ENCODE measurements at places on chromosomes 2 and 18. TPM values are rescaled to one million over a fixed set of nuclear protein-coding genes. Genes with fewer than 3 reads are reported as not detected.

Gene AFF3
- 2.3 TPM for total RNA-seq

DNA sequence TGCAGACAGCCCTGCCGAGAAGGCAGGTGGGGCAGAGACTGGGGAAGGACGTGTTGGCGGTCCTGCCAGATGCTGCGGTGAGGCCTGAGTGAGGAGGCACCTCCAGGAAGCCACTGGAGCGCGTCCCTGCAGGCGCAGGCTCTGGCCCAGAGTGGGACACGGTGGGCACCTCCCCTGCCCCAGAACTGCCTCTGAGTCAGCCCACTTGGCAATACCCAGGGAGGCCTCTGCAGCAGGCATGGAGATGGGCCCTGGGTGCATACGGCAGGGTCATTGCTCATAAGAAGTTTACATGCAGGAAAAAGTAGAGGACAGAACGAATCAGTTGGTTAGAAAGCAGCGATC, 195.9 kb downstream of the TFCP2L1 start:
- no peak for DNase-seq

- peak; percentile 69 for DNase-seq
Measured at GRCh38 chr2:27441958-27442919, at the start of gene KRTCAP3. KRTCAP3 (plus strand) TSS chr2:27442381; CDS start chr2:27442413, 32 bp downstream.

GRCh38 chr18:3147935-3148554, 71.7 kb downstream of the MYOM1 start:
- DNase-seq: no peak

GRCh38 chr2:175111200-175111657, 56.8 kb downstream of the ATF2 start:
- DNase-seq: no peak

Gene DNER
- 0.10 TPM for total RNA-seq

DNA sequence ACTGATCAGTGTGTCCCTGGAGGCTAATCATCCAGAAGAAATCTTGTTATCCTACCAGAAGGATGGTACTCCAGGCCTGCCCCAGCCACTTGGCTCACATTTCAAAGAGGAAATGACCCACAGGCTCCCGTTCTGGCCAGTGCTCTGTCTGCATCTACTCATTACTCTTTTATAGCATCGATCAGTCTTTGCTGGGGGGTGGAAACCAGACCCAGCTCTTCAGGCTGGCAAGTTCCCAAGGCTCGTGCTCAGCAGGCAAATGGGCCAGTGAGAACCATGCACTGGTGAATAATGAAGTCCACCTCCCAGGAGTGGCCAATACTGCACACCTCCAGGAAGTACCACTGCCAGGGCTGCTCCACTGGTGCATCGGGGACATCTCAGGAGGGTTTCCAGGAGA, 38.8 kb downstream of the DNER start:
- DNase-seq: no peak

DNA sequence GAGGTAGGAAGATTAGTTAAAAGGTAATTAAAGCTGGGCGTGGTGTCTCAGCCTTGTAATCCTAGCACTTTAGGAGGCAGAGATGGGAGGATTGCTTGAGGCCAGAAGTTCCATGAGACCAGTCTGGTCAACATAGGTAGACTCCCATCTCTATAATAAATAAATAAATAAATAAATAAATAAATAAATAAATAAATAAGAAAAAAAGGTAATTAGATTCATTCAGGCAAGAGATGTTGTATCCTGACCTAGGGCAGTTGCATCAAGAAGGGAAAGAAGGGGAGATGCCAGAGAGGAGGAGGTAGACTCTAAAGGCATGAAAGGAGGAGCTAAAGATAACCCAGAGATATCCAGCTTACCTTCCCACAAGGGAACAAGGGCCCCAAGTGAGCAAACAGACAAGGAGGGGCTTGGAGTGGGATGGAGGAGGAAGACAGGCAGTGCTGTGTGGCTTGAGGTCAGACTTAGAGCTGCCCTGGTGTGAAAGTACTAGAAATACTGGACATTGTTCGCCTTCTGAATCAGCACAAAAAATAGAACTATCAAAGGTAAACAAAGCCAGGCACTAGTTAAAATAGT, 7.4 kb upstream of the RAB1A start:
- peak; percentile 23 for DNase-seq

- DNase-seq: no peak
Measured at GRCh38 chr2:153105829-153106578, 372.6 kb downstream of the RPRM start.

DNA sequence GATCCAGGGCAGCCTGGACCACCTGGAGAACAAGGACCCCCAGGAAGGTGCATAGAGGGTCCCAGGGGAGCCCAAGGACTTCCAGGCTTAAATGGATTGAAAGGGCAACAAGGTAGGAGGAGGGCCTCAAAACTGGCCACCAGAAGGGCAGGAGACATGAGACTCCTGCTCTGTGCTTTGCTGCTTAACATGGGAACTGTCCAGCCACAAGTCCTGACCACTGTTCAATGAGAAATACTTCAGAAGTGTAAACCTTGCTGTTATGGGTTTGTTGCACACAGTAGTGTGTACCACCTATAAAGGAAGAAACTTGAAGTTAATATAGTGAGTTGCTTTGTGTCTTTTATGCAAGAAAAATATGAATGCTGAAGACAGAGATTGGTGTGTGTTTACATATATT, 44.2 kb upstream of the MFF start:
- DNase-seq: no peak

Gene MGAT5
- total RNA-seq: 7.5 TPM

GRCh38 chr18:58723810-58724602, 52.7 kb downstream of the MALT1 start:
- DNase-seq: no peak

Gene DNAJC5G
- total RNA-seq: not detected

DNA sequence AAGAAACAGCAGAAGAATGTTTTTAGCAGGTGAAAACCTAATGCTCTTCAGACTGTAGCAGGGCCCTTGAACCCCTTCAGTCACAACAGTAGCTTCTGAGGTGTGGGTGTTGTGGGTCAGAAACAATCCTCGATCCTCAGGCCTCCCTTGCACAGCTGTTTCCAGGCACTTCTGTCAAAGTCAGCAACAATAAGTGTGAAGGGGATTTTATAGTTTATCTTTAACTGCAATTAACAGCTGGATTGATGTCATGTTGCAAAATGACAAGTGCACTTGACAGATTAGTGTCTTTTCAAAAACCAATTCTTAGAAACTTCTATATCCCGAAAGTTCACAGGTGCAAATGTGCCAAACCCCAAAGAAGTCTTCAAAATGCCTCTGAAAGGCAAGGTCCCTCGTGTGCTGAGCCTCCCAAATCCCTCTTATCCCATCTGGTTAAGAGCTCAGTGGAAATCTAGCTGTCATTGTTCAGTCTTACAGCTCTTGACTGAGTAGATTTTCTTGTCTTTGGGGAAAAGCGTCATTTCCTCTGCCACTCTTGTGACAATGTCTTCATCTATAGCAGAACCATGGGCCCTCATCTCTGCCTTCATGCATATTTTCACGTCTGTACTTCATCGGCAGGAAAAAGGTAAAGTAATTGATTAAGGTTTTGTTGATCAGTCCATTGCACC, 29.6 kb downstream of the M1AP start:
- DNase-seq: no peak

- DNase-seq: peak; percentile 37
Measured at GRCh38 chr2:236642584-236643291, 73.1 kb downstream of the ACKR3 start.

DNA sequence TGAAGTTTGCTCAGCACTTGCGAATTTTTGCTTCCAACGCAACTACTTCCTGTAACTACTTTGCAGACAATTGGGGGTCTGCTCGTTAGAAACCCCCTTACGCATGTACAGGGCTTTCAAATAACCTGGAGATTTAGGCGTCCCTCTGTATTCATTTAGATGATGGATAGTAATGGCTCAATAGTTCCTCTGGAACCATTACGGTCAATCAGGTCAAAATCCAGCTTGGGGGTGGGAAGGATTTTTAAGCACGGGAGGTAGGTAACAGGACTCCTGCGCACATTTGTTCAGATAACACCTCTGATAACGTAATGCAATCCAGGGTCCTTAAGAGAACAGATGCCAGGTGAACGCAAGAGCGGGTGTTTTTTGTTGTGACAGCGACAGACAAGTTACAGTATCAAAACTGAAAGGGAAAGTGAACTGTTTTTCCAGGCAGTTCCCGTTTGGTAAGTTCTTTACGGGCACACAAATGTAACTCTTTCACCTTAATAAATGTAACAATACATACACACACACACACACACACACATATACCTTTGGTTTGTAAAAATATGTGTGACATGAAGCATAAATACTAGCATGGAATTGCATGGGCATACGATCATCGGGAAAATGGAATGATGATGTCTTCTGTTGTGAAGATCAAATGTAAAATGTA, 3.8 kb upstream of the OSR1 start:
- DNase-seq: no peak

Gene CIB4
- total RNA-seq: not detected

DNA sequence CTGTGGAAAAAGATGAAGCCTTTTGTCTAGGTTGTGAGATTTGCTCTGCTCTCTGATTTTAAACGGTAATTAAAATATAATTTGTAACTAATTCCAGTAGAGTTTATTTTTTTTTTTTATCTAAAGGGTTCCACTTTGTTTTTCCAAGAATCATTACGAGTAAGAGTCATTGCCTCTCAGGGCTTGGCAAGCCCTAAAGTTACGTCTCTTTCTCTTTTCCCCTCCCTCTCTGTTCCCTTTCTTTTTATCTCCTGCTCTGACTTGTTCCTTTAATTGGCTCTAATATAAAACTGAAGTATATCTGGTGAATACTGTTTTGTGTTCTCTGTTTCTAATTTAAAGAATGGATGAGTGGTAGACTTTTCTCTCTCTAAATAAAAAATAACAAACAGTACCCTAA, 75.8 kb downstream of the CALCRL start:
- no peak for DNase-seq

- no peak for DNase-seq
Measured at GRCh38 chr2:105943977-105944376, 199.3 kb downstream of the NCK2 start.

GRCh38 chr2:516944-517343, 160.3 kb downstream of the TMEM18 start:
- no peak for DNase-seq

Gene CAD
- 14.9 TPM for total RNA-seq

GRCh38 chr2:183057333-183057985, 19.2 kb upstream of the NCKAP1 start:
- no peak for DNase-seq

Gene CHRNG
- not detected for total RNA-seq

GRCh38 chr2:28995765-28996750, 15.0 kb downstream of the TOGARAM2 start:
- no peak for DNase-seq

DNA sequence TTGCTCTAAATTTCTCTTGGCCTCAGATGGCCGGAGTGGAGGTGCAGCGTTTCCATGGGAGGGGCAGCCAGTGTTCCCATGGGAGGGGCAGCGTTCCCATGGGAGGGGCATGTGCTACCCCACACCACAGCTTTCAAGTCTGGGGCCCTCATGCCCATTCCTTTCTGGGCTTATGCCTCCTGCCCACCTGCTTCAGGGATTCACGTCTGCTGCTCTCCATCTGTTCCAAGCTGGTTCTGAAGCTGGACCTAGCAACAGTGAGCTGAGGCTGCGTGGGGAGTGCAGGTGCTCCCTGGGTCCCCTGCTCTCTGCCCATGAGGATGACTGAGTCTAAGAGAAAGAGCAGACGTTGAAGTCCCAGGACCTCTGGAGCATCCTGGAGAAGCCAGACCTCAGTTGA, 243.1 kb upstream of the PXDN start:
- no peak for DNase-seq

Gene ANTXR1
- 2.2 TPM for total RNA-seq

DNA sequence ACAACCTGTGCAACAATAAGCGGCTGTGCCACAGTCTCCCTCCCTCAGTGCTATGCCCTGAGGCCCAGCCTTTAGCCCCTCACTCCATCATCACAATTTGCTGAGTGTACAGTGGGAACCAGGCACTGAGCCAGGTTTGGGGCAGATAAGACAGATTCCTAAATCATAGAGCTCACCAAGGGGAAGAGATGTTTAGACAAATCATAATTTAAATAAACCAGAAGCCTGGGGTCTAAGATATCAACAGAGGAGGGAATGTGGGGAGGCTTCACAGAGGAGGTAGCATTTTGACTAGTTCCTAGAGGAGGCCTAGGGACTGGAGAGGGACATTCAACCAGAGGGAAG, 139.3 kb upstream of the EPAS1 start:
- no peak for DNase-seq

- DNase-seq: peak; percentile 60
Measured at GRCh38 chr2:24365051-24365450, 4.7 kb upstream of the ITSN2 start.

Gene KCNF1
- not detected for total RNA-seq

GRCh38 chr2:3200420-3200939, 177.1 kb downstream of the EIPR1 start:
- no peak for DNase-seq

Gene GCG
- total RNA-seq: not detected

DNA sequence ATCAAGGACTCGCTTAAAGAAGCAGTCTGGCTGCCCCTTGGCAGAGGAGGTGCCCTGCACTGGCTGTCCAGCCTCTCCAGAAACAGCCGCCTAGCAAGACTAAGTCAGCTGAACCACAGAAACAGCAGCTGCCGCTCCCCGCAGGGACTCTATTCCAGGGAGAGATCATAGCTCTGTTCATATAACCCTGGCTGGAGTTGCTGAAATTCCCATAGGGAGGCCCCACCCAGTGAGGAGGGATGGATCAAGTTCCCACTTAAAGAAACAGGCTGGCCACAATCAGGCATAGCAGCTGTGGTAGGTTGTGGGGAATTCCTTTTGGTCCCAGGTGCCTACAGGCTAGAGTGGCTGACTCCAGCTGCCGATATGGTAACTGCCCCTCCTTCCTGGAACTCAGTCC, 74.2 kb upstream of the MC4R start:
- no peak for DNase-seq

DNA sequence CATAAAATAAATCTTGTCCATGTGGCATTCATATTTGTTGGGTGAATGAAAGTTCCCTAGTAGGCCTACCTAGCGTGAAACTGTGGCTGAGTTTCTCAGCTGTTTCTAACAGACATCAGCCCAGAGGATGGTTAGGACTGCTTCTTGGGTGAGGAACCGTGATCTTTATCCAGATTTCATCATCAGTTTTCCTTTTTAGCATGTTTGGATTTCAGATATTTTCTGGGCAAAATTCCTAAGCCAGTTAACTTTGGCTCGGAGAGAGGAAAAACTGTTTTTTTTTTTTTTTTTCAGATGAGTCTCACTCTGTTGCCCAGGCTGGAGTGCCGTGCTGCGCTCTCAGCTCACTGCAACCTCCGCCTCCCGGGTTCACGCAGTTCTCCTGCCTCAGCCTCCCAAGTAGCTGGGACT, 53.5 kb downstream of the DGKD start:
- DNase-seq: no peak

DNA sequence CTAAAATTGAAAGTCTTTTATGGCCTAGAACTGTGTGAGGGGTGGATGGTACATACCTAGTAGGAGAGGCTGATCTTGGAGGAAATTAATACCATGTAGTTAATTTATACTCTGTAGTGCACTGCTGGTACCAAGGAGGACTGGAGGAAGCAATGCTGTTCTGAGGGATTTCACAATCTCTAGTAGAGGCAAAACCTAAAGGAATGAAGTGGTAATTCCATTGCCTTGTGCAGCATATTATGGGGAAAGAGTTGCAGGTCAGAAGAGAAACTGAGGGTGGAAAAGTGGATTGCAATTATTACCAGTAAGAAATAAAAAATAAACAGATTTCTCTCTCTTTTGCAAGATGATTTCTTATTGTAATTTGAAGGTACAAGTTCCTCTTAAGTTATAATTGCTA, 2.2 kb downstream of the ABI2 start:
- DNase-seq: no peak

GRCh38 chr2:19667536-19667949, 234.2 kb downstream of the TTC32 start:
- no peak for DNase-seq
